Activated naive CD8-positive, alpha-beta T cell treated with anti-CD3 and anti-CD28 coated beads, Interleukin-2, amount 50 U/mL, for 24 hours (primary cell): ENCODE measurements at places on chromosomes 11 and 22.
A peak's percentile ranks its signal among the peaks of the same experiment; 100 is the strongest.

- H3K36me3 ChIP-seq = no peaks in the 10 kb centered on the region
- H3K4me1 ChIP-seq = no peaks in the 10 kb centered on the region
- no peak for DNase-seq
- H3K4me3 ChIP-seq = no peak overlapping the region
These were observed 18.7 kb upstream of the DBX1 start for GRCh38 chr11:20178976-20179375.

GRCh38 chr22:50456466-50457234 lies 18.2 kb downstream of the SBF1 start:
- no peaks in the 10 kb centered on the region for H3K27me3 ChIP-seq
- H3K36me3 ChIP-seq = peaks cover 23% of the 10 kb centered on the region
- H3K4me3 ChIP-seq = no peak overlapping the region
- H3K4me1 ChIP-seq = peaks cover 16% of the 10 kb centered on the region

GRCh38 chr11:65429068-65429681 lies 6.6 kb downstream of the NEAT1 start:
- peak overlapping the region; percentile 97 for H3K27ac ChIP-seq
- peak overlapping the region; percentile 100 for H3K4me3 ChIP-seq
- no peaks in the 10 kb centered on the region for H3K27me3 ChIP-seq
- DNase-seq = no peak
- peaks cover 92% of the 10 kb centered on the region for H3K4me1 ChIP-seq

DNA sequence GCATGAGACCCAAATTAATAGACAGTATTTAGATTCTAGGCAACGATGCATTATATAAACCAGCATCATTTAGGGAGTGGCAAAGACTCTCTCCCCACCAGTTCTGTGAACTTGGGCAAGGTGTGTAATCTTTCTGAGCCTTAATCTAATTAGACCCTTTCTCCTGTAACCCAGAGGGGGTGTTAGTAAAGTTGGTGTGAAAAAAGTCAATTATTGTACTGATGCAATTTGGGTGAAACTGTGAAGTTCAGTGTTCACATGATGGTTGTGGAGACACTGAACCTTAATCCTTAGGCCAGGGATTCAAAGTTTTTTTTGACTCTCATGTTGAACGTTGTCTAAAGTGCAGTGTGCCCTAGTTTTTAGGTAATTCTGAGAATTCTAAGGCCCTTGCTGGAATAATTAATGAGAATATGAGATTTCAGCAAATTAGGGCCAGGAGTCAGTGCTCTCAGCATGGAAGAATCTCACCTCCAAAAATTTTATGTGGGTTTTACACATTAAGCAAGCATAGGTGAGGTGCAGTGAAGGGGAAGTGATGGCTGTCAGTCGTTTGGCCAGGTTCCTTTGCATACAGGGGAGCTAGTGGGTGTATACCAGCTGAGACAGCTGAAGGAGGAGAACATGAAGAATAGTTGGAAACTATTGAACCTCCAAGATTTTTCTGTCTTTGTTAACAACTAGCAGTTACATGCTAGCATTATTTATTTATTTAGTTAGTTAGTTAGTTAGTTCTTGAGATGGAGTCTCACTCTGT lies 94.2 kb downstream of the PTPRJ start:
- no peak overlapping the region for H3K27ac ChIP-seq
- H3K4me1 ChIP-seq = peaks cover 24% of the 10 kb centered on the region
- no peaks in the 10 kb centered on the region for H3K27me3 ChIP-seq
- DNase-seq = no peak
- no peak overlapping the region for H3K4me3 ChIP-seq
- peaks cover 6% of the 10 kb centered on the region for H3K36me3 ChIP-seq

GRCh38 chr11:68657021-68657780 lies 27.1 kb upstream of the GAL start:
- H3K4me1 ChIP-seq = no peaks in the 10 kb centered on the region
- no peak for DNase-seq
- no peaks in the 10 kb centered on the region for H3K27me3 ChIP-seq
- no peaks in the 10 kb centered on the region for H3K36me3 ChIP-seq

GRCh38 chr11:34910817-34911216 lies 5.4 kb downstream of the APIP start:
- no peak overlapping the region for H3K4me3 ChIP-seq
- no peak for DNase-seq

GRCh38 chr11:106848526-106848925 lies 169.8 kb downstream of the GUCY1A2 start:
- no peaks in the 10 kb centered on the region for H3K27me3 ChIP-seq
- H3K4me1 ChIP-seq = no peaks in the 10 kb centered on the region
- no peak overlapping the region for H3K4me3 ChIP-seq
- no peak overlapping the region for H3K27ac ChIP-seq

GRCh38 chr11:66689661-66690590 lies 12.2 kb upstream of the RBM4B start:
- no peak overlapping the region for H3K27ac ChIP-seq
- H3K4me1 ChIP-seq = no peaks in the 10 kb centered on the region
- H3K36me3 ChIP-seq = no peaks in the 10 kb centered on the region
- H3K4me3 ChIP-seq = no peak overlapping the region

- DNase-seq = no peak
- H3K4me3 ChIP-seq = no peak overlapping the region
- no peaks in the 10 kb centered on the region for H3K27me3 ChIP-seq
- no peak overlapping the region for H3K27ac ChIP-seq
- H3K4me1 ChIP-seq = peaks cover 6% of the 10 kb centered on the region
These were observed 66.6 kb upstream of the RDX start for GRCh38 chr11:110362971-110363509.

GRCh38 chr22:50627642-50628542 lies at the start of gene ARSA:
Gene ARSA (minus strand): TSS chr22:50628152. CDS start chr22:50627779, 373 bp downstream.
- H3K27me3 ChIP-seq = no peaks in the 10 kb centered on the region
- H3K27ac ChIP-seq = peak within 1 kb of the TSS; percentile 67
- peak; percentile 73 for DNase-seq
- H3K4me1 ChIP-seq = peaks cover 24% of the 10 kb centered on the region
- no peaks in the 10 kb centered on the region for H3K36me3 ChIP-seq

- H3K4me1 ChIP-seq = peaks cover 5% of the 10 kb centered on the region
- peaks cover 38% of the 10 kb centered on the region for H3K36me3 ChIP-seq
- H3K27ac ChIP-seq = no peak overlapping the region
- no peak overlapping the region for H3K4me3 ChIP-seq
- DNase-seq = no peak
These were observed 48.8 kb downstream of the CWF19L2 start for GRCh38 chr11:107408762-107409211.
